ENCODE measurements at places on chromosomes 1 and 21. TPM values are rescaled to one million over a fixed set of nuclear protein-coding genes. Genes with fewer than 3 reads are reported as not detected.
A peak's percentile ranks its signal among the peaks of the same experiment; 100 is the strongest.

The AZIN2 gene
- polyA plus RNA-seq: 1.5 TPM

The LCE2A gene
- polyA plus RNA-seq: not detected

The GADD45A gene
- 19.9 TPM for polyA plus RNA-seq

The PLPPR4 gene
- polyA plus RNA-seq: 0.06 TPM

- DNase-seq: peak; percentile 71
Measured at GRCh38 chr1:177170756-177171535, at the start of gene BRINP2. Gene BRINP2 (plus strand): TSS chr1:177170958. CDS start chr1:177229877, 58,919 bp downstream.

- DNase-seq: peak; percentile 63
Measured at GRCh38 chr1:180948641-180949615, 36.2 kb downstream of the KIAA1614 start.

GRCh38 chr1:226816576-226816975 lies 53.8 kb upstream of the PSEN2 start:
- DNase-seq: no peak

GRCh38 chr1:12171206-12172041 lies 4.6 kb downstream of the TNFRSF1B start:
- no peak for DNase-seq

DNA sequence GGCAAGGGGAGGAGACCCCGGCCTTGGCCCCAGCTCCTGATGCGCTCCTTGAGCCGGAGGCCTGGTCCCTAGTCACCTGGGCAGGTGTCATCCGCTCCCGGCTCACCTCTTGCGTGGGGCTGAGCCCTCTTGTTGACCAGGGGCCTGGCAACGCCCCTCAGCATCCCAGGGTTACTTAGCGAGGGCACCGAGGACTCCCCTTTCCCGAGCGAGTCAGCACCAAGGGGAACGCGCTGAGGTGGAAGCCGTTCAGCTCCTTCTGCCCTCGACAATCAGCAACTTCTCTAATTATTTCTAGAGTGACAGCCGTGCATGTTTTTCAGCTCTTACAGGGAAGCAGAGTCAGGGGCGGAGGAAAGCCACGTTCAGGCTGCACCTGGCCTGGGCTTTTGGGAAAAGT lies 522 bp downstream of the SLC45A1 start:
- DNase-seq: no peak

DNA sequence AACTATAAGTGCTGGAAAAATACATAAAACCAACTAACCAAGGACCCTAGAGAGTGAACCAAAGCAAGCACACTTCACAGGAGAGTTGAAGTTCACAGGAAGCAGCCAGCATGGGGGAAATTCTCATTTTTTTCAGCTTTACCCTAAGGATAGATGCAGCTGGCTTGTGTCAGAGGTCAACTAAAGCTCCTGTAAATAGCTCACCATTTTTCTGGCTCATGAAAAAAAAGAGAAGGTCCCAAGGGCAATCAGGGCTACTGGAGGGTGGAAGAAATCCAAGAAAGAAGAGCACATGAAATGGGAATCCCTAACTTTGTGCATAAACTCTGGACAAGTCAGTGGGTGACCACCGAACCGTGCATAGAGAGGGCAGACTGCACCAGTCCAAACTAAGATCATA lies 58.3 kb downstream of the KCNJ15 start:
- no peak for DNase-seq

- no peak for DNase-seq
Measured at GRCh38 chr1:119600561-119600960, 47.5 kb downstream of the ZNF697 start.

GRCh38 chr1:203797216-203797615 lies 1.8 kb downstream of the ZBED6 start:
- no peak for DNase-seq

DNA sequence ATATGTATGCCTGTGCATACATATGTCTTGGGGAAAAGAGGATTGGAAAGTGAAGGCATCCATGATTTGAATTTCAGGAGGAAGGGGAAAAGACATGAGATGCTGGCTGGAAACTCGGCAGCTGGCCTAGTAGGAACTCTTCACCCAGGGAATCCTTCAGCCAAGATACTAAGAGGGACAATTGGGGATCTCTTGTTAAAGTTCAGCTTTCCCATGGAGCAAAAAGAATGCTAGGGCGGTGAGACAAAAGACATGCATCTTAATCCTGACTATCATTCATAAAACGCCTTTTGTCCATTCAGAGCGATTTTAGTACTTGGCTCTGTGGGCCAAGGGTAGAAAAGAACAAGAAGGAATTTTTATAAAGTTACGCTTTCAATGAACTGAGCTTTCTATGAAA lies 20.5 kb downstream of the PDPN start:
- DNase-seq: no peak

DNA sequence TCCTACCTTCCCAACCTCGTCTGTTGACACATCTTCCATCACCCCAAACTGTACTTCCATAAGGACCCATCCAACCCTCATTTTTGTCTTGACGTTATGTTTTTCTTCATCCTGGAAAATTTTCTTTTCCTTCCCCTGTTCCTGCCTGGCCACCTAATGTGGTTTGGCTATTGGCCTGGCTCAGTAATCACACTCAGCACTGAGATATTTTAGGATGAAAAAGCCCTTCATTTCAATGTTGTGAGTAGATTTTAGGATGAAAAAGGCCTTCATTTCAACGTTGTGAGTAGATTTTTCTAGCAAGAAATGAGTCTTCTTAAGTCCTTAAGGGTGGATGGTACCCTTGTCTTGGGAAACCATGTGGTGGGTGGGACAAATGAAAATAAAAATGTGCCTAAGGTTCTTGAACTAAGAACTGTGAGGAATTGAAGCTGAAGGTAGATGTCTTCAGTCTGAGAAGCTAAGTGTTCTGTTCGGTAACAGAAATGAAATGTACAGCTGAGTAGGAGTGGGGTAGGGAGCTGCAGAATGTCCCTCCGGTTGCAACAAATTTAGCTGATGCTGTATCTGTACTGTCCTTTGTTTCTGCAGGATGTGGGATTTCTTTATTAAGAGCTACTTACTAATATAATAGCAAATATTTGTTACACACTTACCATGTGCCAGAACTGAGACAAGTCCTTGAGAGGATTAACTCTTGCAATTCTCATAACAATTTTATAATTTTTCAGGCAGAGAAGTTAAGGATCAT lies 36.1 kb downstream of the DNTTIP2 start:
- DNase-seq: no peak

GRCh38 chr1:184905601-184906322 lies 68.5 kb downstream of the NIBAN1 start:
- DNase-seq: no peak

GRCh38 chr1:84632673-84633434 lies 57.4 kb downstream of the SSX2IP start:
- DNase-seq: no peak

DNA sequence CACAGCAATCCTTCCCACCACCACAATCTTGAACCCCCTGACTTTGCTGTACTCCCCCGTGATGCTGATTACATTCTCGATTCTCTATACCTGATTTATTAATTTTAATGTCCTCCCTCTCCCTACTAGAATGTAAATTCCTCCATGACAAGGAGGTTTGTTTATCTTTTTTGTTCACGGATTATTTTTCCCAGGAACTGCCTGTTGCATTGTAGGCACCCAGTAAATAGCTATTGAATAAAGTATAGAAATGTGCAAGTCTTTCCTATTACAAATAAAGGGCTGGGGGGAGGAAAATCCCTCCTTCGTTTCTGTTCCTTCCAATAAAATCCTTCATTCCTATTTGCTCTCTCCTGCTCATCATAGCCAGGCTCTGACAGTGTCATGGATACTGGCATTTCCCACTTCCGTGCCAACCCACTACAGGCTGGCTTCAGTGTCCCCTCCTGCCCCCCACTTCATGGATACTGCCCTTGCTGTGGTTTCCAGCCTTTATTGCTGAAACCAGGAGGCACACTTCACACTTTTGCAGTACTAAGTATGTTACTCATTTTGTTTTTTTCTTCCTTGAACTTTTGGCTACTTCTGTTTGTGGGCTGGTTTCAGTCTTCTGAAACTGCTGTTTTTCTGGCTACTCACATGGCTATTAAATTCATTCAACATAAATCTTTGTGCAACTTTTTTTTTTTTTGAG lies 7.5 kb downstream of the KIF1B start:
- DNase-seq: peak; percentile 27

All from spleen (tissue), 13 donors.